ENCODE measurements at places on chromosomes 5 and 9. TPM values are rescaled to one million over a fixed set of nuclear protein-coding genes. Genes with fewer than 3 reads are reported as not detected.

DNA sequence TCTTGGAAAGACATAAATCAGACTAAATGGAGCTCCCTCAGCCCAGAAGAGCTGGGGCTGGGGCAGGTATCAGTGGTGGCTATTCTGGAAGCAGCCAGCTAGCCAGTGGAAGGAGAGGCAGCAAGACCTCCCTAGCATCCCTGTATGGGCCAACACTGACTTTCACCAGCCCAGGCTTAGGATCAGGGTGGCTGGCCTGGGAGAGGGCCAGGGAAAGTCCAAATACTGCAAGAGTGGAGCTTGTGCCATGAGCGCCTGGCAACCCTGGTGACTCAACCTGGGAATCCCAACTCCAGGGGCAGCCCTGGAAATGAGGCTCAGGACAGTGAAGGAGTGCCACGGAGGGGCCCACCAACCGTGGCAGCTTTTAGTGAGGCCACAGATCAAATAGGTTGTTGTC is 7.6 kb upstream of the IRF1 start:
- DNase-seq: no peak

DNA sequence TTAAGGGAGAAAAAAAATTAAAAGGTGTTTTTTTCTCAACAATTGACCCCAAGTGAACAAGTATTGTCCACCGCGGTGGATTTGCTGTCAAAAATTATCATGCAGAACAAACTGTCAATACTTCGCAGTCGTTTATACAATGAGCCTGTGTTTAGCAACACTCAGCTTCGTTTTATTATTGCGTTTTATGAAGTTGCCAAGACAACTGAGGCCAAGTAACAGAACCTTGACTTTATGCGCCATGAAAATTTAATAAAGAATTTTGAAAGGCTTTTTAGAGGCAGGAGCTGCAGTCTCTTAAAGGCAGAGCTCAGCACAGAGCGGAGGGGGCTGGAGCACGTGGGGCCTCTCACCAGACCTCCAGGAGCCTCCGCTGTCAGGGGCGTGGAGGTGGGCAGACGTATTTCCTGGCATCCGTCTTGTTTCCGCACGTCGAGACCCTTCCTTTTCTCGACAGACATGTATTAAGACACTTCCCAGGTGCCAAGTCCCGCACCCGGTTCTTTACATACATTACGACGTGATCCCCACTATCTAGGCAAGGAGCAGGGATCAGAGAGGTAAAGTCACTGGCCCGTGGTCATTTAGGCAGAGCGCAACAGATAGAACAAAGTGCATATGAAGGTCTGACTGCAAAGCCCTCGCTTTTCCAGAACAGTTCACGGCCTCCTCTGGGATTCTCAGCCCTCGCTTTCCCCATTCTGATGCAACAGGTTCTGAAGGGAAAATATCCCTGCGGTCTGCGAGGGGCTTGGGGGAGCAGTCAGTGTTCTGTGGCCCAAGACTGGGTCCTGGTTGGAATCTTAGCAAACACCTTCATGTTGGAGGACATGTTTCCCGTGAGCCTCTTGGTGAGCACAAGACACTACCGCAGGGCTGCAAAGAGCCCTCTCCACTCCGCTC is 164.4 kb downstream of the DAB2IP start:
- no peak for DNase-seq

DNA sequence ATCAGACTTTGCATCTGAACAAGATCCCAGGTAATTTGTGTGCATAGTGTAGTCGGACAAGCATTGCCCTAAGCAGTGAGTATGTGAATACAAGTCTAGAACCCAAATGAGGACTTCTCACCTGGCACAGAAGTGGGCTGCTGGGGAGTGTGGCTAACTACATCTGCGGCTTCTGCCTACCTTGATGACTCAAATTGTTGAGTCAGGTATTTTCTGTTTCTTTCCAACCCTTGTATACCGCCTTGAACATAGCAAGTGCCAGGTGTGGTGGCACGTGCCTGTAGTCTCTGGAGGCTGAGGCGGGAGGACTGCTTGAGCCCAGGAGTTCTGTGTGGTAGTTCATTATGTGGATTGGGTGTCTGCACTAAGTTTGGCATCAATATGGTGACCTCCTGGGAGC is 7.9 kb upstream of the JADE2 start:
- no peak for DNase-seq

DNA sequence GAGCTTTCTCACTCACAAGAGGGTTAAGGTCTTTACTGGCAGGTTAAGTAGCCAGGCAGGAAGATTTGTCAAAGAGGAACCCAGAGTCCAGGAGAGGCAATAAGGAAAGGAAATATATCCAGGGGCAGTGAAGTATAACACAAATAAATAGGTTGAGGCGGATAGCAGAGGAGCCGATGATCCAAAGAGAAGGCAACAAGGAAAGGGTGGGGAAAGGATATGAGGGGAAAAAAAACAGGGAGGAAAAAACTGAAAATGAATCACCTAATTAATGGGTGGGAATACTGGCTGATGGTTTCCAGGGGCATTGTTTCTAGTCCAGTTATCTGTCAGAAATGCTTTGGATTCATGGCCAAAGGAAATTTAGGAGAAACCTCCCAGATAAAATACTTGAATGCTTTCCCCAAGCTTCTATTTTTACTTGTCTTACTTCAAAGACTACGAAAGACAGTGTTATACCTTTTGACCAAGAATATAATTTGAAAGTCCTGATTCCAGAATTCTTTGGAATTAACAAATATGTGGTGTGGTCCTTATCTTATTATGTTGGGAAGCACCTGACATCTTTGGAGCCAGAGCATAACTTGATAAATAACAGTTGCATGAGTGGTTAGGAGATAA is 146.5 kb downstream of the AOPEP start:
- DNase-seq: no peak

- DNase-seq: no peak
These were observed 43.6 kb downstream of the ENC1 start for GRCh38 chr5:74596927-74597326.

DNA sequence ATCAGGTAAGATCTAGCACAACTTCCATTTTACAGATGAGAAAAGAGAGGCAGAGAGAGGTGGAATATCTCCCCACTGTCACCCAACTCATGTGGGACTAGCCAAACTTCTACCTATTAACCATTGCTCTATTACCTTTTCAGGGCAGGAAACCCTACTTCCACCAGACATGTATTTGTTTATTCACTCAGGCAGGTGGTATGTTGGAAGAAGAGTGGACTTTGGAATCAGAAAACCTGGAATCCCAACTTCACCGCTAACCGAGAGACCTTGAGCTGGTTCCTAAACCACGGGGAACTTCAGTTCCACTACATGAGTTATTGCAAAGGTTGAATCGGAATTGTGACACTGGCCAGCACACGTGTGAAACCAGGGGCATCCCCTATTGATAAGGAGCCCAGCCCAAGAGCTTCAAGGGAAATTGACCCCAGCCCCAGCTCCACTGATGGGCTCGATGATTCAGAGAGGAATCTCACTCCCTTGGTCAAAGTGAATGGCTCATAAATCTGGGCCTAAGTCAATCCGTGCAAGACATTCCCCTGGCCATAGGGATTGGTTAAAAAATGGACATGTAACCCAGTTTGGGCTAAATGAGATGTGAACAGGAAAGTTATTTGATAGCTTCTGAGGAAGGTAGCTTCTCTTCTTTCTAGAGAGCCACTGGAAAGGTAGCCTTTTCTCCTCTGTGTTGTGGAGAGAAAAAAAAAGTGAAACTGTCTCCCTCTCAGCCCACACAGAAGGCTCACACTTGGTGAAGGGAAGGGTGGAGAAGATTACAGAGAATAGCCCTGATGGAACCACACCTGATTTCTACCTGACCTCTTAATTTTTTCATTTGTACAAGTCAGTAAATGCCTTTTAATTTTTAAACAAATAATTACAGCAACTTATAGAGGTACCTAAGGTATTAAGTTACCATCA is 5.5 kb upstream of the GLIS3 start:
- no peak for DNase-seq

DNA sequence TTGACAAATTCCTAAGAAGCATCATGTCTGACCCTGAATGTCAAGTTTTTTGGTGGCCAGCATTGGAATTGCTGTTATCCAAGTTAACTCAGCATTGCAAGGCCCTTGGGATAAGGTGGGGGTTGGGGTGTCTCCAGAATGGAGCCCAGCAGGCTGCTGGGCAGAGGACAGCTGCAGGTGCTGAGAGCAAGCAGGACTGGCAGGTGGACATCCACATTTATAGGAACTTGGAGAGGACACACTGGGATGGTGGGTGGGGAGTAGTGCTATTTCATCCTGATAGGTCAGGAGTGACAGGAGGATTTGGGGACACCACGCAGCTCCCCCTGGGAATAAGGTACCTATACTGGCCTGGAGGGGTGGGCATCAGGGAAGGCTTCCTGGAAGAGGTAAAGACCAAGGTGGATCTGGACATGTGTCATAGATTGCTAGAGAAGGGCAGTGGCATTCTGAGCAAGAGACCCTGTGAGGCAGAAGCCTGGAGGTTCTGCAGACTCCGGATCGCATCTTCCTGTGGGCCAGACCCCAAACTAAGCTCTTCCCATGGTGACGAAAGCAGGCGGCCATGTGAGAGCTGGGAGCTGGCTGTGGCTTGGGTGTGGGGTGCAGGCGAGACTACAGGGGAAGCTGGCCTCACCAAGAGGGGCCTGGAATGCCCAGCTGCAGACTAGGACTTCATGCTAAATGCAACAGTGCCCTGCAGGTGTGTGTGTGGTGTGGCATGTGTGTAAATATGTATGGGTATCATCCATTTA is 148.1 kb downstream of the RGS3 start:
- DNase-seq: no peak

GRCh38 chr9:101484046-101484445 is 48.5 kb upstream of the ALDOB start:
- DNase-seq: no peak

ALDH7A1 gene
- 120 TPM for total RNA-seq
